ENCODE measurements at places on chromosomes 7 and 10.

GRCh38 chr10:11223081-11223480, 205.4 kb downstream of the CELF2 start:
- DNase-seq, result no peak

DNA sequence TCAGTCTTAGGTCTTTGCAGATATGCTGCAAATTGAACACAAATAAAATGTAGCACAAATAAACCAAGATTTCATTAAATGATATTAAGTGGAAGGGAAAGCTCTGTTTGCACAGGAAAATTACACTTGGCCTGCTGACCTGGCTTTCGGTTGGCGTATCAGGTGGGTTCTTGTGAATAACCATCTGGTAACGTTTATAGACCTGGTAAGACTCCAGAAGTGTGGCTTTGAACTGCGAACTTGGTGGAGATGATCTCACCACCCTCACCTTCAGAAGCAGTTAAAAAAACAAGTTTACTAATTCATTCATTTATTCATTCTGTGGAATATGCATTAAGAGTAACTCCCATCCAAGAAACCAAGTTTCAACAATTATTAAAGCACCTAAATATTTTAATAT, 28.1 kb downstream of the ATE1 start:
- no peak for DNase-seq

DNA sequence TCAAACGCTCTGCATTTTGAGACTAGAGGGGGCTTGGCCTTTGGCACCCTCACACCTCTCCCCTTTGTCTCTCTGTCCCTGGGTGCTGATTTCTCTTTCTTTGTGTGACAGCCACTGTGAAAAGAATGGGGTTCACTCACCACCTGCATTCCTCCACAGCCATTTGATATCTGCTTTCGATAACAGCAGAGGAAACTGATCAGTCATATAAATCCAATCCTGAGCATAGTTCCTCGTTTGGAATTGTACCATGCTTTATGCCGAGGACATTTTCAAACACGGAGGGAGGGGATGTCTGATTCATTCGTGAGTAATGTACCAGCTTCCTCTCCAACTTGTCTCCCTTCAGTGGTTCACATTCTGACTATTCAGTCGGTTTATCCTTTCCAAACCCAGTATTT, 15.8 kb downstream of the MET start:
- DNase-seq, result peak; percentile 73

GRCh38 chr7:92698237-92698841, 108.1 kb upstream of the FAM133B start:
- peak; percentile 87 for DNase-seq

Data from foreskin fibroblast (primary cell).